ENCODE measurements at places on chromosomes 5 and 9.

- DNase-seq = no peak
These were observed 26.7 kb downstream of the OCLN start for GRCh38 chr5:69519285-69519684.

DNA sequence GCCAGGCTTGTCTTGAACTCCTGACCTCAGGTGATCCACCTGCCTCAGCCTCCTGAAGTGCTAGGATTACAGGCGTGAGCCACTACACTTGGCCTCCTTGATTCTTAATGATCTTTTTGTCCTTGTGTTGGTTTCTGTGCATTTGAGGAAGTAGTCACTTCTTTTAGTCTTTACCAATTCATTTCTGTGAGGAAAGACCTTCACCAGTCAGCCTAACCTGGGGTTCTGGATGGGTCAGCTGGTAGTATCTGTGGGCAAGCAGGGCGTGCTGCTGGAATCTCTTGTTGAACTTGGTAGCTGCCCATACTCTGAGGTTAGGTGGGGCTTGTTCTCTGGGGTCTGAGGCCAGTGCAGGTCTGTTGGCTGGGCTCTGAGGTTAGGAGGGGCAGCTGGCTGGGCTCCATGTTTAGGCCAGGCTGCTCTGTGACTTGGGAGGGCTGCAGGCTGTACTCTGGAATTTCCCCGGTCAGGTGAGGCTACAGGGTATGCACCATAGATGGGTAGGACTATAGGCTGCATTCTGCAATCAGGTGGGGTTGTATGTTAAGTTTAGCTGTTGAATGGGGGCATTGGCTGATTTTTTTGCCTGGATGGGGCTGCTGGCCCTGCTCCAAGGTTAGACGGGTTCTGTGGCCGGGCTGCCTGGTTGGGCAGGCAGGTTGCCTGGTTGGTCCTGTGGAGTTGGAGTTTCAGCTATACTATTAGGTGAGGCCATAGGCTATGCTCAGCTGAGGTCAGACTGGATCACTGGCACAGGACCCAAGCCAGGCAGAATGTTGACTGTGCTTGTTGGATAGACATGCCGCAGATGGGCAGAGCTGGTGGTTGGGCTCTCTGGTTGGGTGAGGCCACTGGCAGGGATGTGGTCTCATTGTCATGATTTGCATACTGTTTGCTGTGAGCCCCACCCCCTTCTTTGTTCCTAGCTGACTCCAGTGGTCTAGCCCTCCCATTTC, 19.2 kb downstream of the UBAP1 start:
- no peak for DNase-seq

GRCh38 chr5:55701462-55702103, 10.5 kb downstream of the SLC38A9 start:
- DNase-seq = no peak

DNA sequence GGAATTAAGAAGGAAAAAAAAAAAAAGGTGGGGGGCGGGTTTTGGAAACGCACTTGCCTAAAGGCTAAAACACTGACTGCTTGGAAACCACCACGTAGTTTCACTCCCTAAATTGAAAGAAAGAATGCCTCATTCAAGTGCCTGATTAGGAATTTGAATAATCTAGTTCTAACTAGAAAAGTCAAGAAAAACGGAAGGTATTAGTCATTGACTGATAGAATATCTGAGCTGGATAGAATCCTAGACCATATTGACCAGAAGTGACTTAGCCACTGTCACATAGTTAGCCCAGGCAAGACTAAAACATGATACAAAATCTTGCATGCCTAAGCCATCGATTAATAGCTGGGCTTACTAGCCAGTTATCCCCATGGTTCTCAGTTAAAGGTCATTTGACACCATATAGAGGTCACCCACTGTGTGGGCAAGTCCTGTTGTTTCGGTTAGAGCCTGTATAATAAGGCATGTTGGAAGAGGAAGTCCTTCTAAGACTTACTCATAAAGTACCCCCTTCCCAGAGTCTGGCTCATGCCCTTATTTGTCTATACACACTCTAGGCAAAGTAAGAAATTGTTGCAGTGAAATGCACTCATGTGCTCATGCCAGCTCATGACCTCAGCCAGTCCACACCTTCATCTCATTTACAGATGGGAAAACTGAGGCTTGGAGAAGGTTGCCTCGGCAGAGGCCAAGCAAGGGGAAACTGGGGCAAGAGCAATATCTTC, 40.2 kb downstream of the SH3RF2 start:
- DNase-seq = no peak
